ENCODE measurements at places on chromosomes 4 and X.
A peak's percentile ranks its signal among the peaks of the same experiment; 100 is the strongest.

- no peak for DNase-seq
These were observed 6.9 kb downstream of the SH3TC1 start for GRCh38 chr4:8205749-8206611.

- peak; percentile 49 for DNase-seq
These were observed 126.9 kb upstream of the GPRIN3 start for GRCh38 chr4:89434364-89434988.

- no peak for DNase-seq
These were observed 85.1 kb downstream of the ARAP2 start for GRCh38 chr4:36159208-36159607.

DNA sequence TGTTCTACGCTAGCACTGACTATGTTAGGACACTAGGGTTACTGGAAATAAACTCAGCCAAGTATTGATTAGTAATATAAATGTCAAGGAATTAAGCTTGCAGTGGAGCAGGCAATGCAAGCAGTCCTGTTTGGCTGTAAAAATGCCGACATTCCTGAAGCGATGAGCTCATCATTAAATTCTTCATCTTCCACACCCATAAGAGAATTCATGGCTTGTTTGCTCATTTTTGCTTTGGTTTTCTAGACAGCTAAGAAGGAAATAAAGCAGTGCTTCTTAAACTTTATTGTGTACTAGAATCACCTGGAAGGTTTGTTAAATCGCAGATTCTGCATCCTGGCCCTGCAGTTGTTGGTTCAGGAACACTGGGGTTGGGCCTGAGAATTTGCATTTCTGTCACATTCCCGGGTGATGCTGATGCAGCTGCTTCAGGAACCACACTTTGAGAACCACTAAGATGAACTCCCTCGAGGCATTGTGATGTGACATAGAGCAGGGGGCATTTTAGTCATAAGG lies 17.8 kb downstream of the ANXA3 start:
- DNase-seq: peak; percentile 86

DNA sequence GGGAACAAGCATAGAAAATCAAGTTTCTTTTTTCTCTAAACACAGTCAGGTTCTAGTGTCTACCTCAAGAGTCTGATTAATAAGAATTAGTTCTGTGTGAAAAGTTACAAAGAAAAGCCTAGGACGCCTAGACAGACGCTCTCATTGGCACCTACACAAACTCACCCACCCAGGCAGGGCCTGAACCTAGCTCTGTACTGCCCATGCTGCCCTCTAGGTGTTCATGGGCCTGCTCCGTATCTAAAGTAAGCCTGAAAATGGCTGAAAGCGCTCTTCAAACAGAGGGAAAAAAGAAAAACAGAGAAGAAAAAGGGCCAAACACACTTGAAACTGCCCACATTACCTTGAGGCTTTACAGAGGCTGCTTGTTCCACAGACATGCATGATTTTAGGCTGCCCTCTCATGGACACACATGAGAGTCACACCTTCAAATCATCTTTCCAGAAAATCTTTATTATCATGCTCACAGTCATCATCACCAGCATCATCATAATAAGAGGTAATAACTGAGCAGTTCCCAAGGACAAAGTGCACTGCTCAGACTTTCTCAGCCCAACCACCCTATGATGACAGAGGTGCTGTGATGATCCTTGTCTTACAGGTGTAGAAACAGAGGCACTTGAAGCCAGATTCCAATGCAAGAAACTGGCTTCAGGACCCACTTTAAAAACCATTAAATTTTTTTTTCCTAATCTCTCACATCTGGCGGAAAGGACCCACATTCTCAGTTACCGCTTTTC lies 49.6 kb downstream of the MAP7D2 start:
- DNase-seq: peak; percentile 68

- no peak for DNase-seq
These were observed 280.1 kb upstream of the PPARGC1A start for GRCh38 chr4:24169956-24170355.

- DNase-seq: peak; percentile 55
These were observed 127.9 kb downstream of the SHROOM3 start for GRCh38 chr4:76562836-76563453.

DNA sequence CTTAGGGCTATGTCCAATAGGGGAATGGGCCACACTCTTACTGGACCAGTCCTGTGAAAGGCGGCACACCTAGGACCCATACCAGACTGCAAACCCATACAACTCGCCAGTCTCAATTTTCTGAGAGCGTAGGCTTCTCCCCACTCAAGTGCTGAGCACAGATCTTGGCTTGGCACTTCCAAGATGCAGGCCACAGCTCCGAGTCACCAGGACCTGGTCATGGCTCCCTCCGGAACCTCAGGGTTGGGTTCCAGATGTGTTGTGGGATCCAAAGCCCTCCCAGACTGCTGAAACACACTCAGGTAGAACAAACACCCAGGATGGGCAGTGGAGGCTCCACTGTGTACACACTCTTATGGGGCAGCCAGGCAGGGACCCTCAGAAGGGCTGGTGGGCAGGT lies 103.3 kb downstream of the TMEM144 start:
- no peak for DNase-seq

- DNase-seq: no peak
These were observed 509.7 kb downstream of the SMARCA1 start for GRCh38 chrX:129013574-129013973.
